ENCODE measurements at places on chromosomes 12 and 14.

DNA sequence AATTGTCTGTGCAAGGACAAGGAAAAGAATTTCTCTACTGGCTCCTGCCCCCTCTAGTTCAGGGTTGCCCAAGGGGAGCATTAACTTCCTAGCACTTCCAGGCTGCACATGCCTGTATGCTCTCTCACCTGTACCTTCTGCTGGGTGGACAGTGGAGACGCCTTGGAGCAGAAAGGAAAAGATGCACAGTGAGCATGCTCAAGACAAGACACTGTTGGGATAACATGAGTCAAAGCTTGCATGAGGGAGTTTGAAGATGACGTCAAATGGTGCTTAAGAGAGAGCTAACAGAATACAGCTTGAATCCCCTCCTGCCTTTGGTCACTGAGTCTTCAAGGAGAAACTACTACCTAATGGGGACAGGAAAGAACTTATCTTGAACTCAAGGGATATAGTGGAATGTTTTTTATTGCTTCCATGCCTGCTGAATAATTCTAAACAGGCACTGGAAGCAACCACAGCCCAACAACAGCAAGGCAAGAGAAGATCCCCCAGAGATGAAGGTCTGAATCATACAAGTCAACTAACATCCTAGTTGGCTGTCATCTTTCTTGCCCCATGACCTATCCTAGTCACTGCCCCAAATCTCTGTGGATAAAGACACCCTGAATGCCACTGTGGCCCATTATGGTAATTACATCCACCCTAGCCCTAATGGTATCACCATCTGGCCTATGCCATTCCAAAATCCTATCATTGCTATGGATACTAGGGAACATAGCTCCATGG lies 23.5 kb downstream of the RPS6KA5 start:
- no peak for DNase-seq

DNA sequence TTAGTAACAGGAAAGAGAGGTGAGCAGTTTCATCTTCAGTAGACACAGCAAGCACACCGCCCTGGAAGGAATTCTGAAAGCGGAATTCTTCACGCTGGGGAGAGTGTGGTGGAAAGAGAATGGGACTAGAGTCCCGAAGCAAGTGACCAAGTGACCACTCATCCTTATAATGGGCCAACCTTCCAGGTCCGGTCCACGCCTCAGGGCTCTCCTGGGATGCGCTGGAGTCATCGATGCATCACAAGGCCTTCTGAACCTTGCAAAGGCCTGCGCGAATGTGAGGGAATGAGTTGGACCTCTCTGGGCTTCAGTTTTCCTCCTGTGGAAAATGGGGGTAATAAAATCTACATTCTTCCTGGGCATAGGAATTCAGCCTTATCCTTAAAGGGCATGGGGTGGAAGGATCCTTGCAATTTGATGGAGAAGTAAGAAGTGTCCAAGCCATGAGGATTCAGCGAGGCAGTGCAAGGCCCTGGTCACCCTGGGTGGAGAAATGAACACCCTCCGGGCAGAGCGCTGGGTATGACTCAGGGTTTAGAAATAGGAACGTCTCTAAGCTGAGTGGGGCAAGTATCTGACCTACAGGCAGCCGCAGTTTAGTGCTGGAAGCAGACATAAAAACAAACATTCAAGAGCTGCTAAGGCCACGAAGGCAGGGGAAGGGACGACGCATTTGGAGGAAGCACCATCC lies 97.7 kb downstream of the SETD3 start:
- no peak for DNase-seq

DNA sequence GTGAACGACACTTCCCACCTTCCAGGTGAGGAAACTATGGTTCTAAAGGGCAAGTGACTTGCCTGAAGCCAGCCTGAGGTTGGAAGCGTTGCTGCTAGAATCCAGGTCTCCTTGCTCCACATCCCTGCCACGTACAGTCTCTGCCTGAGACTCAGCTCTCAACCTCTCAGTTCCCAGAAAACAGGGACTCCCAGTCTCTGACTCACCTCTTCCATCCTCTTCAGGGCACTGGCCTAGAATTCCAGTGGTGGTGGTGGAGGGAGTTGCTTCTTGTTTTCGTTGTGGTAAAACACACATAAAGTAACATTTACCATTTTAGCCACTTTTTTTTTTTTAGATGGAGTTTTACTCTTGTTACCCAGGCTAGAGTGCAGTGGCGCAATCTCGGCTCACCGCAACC lies 7.3 kb downstream of the GPR68 start:
- no peak for DNase-seq

GRCh38 chr12:58346032-58346632 lies 404.8 kb downstream of the ATP23 start:
- peak; percentile 72 for DNase-seq

- peak; percentile 91 for DNase-seq
Measured at GRCh38 chr12:31206038-31206670, 119.8 kb downstream of the SINHCAF start.

GRCh38 chr12:27273114-27273513 lies 29.0 kb downstream of the STK38L start:
- no peak for DNase-seq

DNA sequence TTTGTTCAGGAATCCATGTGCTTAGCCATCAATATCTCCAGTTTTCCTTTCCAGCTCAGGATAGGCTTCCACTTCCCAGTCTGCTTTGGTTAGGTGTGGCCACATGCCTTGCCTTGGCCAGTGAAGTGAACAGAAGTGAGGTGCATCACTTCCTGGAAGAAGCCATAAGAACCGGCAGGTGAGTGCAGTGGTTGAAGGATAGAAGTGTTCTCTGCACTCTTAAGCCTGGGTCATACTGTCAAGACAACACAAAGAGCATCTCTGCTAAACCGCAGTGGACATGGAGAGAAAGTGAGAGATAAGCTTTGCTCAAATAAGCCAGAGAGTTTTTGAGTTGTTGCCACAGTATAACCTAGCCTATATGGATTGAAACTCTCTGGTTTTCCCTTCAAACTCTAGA lies 11.4 kb downstream of the GNG2 start:
- peak; percentile 26 for DNase-seq

GRCh38 chr12:72030277-72030676 lies 91.6 kb downstream of the TPH2 start:
- DNase-seq, result no peak

- no peak for DNase-seq
Measured at GRCh38 chr12:97938031-97938430, 475.4 kb downstream of the RMST start.
